ENCODE measurements at places on chromosomes 12 and 14. TPM values are rescaled to one million over a fixed set of nuclear protein-coding genes. Genes with fewer than 3 reads are reported as not detected.

ABCC9 gene
- total RNA-seq = 0.16 TPM

GRCh38 chr14:39417014-39417413, 15.2 kb downstream of the FBXO33 start:
- H3K4me1 ChIP-seq = no peaks in the 10 kb centered on the region
- peaks cover 43% of the 10 kb centered on the region for H3K36me3 ChIP-seq
- H3K27me3 ChIP-seq = no peaks in the 10 kb centered on the region
- no peak overlapping the region for H3K4me3 ChIP-seq

DNA sequence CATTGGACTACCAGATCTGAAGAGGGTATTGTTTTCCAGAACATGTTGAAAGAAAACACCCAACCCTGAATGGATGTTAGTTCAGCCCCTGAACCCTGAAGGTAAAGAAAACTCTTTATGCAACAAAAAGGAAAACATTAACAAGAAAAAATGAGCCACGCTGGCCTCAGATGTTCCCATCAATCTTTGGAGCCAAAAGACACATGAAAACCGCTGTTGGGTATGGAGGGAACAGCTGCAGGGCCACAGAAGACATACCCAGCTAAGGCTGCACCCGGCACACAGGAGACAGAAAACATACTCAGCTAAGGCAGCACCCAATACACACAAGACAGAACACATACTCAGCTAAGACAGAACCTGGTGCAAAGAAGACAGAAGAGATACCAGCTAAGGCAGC, 51.3 kb upstream of the GALNT9 start:
- no peak overlapping the region for H3K27ac ChIP-seq
- DNase-seq = no peak
- H3K36me3 ChIP-seq = no peaks in the 10 kb centered on the region
- H3K4me1 ChIP-seq = no peaks in the 10 kb centered on the region

- no peak for DNase-seq
- H3K4me3 ChIP-seq = no peak overlapping the region
- H3K27ac ChIP-seq = no peak overlapping the region
- no peaks in the 10 kb centered on the region for H3K27me3 ChIP-seq
- H3K36me3 ChIP-seq = no peaks in the 10 kb centered on the region
Observed at GRCh38 chr12:89250636-89251035, 101.7 kb downstream of the DUSP6 start.

CHGA gene
- total RNA-seq = 1,495 TPM

TNFRSF1A gene
- 68.8 TPM for total RNA-seq

DNA sequence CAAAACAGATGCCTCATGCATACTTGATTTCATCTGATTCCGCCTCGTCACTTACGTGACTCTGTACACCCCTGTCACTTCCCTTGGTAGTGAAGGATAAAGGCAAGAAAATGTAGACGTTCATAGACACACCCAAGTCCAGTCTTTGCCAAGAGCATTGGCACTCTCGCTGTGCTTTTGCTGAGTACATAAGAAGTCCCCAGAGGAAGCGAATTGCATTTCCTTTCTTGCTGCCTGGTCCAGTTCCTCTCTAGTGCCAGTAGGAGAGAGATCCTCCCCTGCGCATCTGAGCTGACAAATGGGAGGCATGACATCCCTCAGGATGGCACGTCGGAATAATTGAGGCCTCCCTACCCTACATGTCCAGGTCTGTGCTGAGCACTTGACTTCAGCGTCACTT, 21.3 kb upstream of the RIN3 start:
- H3K27ac ChIP-seq = no peak overlapping the region
- no peaks in the 10 kb centered on the region for H3K4me1 ChIP-seq
- DNase-seq = no peak
- H3K27me3 ChIP-seq = peaks cover 24% of the 10 kb centered on the region
- no peak overlapping the region for H3K4me3 ChIP-seq

OR6C65 gene
- total RNA-seq = not detected

DNA sequence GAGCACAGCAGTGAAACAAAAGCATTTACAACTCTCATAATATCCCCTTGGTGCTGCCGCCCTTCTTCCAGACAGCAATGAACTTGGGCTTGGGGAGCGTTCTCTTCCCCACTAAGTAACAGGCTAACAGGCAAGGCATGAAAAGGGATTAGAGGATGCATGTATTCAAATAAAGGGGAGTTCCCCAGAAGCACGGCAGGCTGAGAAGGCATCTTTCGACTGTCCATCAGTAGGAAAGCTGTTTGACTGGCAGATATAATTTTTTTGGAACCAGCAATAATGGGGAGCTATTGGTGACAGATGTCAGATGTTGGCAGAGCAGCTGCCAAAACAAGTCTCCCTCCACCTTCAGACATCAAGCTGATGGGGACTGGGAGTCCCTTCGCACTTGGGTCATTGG, 9.2 kb upstream of the TIGAR start:
- no peak overlapping the region for H3K27ac ChIP-seq
- DNase-seq = no peak
- H3K27me3 ChIP-seq = no peaks in the 10 kb centered on the region
- peaks cover 15% of the 10 kb centered on the region for H3K4me1 ChIP-seq
- no peak overlapping the region for H3K4me3 ChIP-seq

PTGDR gene
- total RNA-seq = not detected

DNA sequence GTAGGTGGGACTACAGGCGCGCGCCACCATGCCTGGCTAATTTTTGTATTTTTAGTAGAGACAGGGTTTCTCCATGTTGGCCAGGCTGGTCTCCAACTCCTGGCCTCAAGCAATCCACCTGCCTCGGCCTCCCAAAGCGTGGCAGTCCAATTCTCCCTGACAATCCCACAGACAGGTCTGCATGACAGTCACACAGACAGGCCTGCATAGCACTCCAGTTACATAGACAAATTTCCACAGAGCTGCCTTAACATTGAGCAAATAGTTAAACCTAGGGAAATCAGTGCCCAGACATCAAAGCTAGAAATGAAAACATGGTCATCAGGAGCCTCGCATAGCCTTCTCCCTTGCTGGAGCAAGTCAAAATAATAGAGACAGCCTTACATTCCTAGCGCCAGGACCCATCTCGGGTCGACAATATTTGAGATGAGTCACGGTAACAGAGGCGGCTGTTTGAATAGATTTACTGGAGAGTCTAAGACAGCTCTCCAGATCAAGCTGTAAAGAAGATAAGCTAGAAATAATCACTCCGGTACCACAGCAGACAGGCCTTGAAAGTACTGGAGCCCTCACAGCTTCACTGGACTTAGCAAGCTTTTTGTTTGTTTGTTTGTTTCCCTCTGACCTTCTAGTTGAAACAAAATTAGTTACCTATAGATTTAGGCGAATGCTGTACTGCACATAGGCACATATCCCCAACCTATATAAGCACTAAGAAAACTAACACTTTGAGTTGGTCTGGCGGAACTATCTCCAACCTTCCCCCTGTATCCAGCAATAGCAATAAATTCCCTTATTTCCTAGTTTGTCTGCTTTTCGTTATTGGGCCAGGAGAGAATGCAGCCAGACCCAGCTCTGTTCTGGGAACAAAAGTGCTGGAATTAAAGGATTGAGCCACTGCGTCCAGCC, 23.8 kb upstream of the PYROXD1 start:
- H3K27me3 ChIP-seq = no peaks in the 10 kb centered on the region
- H3K4me1 ChIP-seq = peaks cover 7% of the 10 kb centered on the region
- H3K36me3 ChIP-seq = no peaks in the 10 kb centered on the region

Data from progenitor cell of endocrine pancreas (in vitro differentiated cells).